NCI-H2107 (cell line): ENCODE measurements at places on chromosomes 4 and X.

GRCh38 chr4:122621016-122621507 lies at the start of gene IL21:
IL21 (minus strand) TSS chr4:122621066; CDS start chr4:122621011, 55 bp downstream.
- no peak for DNase-seq

- DNase-seq: no peak
Measured at GRCh38 chrX:50613846-50614245, 143.2 kb upstream of the DGKK start.

DNA sequence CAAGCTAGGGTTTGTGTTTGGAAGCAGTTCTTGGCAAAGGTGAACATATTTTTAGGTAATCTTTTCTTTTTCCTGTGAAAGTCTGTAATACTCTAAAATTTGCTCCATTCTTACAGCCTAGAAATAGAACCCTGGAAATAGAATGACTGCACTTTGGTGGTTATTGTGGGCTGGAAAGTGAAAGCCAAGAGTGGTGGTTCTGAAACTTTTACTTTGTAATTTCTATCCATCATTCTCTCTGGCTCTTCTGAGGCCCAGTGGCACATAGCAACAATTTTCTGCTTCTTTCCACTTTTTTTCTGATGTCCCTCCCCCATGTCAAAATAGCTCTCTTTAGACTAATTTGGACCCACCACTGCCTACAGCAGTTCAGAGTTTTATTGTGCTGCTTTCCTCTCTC lies 300.4 kb upstream of the RPS6KA3 start:
- no peak for DNase-seq

DNA sequence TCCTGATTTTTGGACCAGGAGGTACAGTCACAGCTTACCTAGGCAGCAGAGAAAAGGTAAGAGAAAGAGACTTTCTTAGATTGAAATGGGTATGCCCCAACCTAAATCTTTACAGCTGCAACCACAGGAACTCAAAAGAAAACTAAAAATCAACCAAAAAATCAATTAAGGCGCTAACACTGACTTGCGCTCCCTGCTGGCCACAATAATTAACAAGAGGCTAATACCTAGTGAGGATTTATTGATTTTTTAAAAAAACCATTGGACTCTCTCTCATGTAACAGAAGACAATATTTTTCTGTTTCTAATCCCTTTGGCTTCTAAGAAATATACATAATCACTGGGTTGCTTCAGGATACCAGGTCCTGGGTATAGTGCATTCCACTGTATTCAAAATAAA lies 153.9 kb upstream of the TENM3 start:
- DNase-seq: no peak

DNA sequence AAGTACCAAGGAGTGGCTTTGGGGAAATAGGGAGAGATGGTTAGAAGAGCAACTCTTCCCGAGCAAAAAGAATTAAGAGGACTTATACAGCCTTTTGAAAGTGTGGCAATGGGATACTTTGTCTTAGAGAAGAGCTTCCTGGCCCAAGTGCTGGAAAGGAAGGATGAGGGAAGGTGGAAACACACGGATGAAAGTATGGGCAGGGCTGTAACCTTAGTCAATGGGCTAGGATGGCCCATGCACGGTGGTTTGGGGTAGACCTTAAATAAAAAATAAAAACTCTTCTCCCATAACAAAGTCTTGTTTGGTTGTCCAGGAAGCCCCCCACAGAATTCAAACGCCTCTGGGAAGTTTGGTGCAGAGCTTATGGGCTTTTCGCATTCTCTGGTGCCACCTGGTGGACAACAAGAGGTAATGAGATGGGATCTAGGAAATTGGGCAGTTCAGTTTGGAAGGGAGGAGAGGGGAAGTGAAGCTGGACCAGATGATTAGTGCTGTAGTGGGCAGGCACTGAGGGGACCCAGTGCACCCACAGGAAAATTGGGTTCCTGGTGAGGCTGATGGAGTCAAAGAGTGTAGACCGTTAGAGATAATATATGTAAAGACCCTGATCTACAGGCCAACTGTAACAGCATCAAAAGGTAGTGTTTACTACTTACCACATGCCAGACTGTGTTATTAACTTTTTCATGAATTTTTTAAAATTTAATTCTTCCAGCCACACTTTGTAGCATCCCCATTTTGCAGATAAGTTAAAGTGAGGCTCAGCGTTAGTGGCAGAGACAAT lies 13.8 kb upstream of the ENOX2 start:
- peak; percentile 19 for DNase-seq

GRCh38 chr4:43550981-43551627 lies 658.6 kb downstream of the GRXCR1 start:
- no peak for DNase-seq

DNA sequence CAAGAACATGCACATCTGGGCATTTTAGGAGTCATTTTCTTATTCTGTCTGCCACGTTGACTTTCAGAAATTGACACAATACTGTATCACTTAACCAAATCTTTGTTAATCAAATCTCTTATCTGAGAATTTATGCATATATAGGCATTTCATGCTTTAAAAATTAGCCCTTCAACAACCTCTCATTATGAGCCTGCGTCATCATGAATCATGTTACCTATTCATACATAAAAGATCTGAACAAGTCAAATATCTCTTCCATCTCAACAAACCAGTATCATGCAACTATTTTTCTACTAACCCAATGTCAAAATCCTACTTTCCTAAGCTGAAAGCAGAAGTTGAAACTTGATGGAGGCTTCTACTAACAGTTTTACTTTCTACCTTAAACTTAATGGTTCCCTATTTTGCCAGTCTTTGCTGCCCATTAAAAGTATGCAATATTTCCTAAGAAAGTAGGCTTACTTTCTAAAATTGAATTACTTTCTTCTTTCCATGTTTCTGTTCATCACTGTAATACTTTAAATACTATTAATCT lies 1.8 kb downstream of the ADAM29 start:
- no peak for DNase-seq

GRCh38 chr4:170004651-170005295 lies 21.4 kb downstream of the MFAP3L start:
- no peak for DNase-seq

DNA sequence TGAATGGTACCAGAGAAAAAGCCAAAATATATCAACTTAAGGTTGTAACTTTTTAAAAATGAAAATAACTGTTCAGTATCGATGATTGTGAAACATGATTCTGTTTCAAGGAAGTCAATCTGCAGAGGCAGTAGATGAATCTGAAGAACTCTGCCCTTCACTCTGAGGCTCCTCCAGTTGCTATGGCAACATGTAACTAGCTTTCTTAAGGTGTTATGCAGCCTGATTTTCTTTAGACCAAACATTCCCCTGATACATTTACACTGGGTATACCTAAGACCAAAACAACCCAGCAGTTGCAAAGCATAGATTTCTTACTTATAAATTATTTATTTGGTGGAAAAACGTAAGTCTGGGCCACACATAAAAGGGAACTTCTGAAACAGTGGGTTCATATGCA lies 133.6 kb upstream of the RASGEF1B start:
- DNase-seq: no peak

- DNase-seq: no peak
Measured at GRCh38 chr4:89773805-89774204, 63.2 kb downstream of the SNCA start.

DNA sequence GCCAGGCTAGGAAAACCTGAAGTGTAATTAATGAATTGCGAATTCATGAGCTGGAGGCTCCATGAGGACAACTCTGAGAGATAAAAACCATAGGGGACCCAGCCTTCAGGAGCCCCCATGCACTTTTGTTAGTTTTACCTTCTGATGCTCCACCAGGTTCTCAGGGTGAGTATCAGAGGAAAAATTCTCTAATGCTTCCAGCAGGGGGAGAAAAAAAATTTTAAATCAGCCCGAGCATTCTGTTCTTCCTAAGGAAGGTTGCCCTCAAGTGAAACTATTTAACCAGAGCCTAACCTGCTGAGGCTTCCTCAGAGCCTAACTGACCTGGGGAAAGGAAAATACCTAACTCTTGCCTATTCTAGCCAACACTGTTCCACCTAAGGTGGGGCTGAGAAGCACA lies 552.6 kb downstream of the PPARGC1A start:
- DNase-seq: no peak

DNA sequence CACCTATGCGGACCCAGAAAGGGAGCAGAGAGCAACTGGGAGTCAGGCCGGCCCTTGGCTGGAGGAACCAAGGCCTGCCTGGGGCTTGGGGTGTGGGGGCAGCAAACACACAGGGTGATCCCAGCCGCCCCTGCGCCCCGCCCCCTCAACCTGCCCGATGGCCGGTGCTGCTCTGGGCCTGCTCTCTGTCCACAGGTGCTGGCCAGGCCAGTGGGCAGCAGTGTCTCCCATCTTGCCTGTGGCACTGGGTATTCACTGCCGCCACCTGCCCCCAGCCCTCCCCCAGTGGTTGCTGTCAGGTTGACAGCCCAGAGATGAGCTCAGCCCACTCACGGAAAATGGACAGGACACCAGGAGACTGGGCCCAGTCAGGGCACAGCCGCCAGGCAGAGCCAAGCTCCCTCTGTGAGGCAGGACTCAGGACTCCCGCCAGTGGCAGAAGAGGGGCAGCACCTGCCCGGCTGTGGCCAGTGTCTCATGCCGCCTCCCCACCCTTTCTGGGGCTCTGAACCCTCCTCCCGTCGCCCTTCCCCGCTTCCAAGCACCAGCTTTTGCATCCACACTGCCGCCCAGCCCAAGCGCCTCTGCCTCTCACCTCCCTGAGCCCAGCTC lies 4.7 kb downstream of the NKX1-1 start:
- DNase-seq: no peak

GRCh38 chrX:151830911-151831310 lies 81.8 kb upstream of the MAGEA4 start:
- no peak for DNase-seq

DNA sequence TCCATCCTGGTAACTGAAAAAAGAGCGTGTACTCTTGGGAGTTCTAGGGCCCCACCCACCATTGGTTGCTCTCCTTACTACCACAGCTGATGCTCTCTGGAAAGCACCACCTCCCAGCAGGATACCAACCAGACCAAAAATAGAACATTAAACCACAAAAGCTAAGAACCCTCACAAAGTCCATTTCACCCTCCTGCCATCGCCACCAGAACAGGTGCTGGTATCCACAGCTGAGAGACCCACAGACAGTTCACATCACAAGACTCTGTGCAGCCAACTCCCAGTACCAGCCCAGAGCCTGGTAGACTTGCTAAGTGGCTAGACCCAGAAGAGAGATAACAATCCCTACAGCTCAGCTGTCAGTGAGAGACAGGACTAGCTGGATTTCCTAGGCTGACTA lies 240.6 kb downstream of the PABPC4L start:
- DNase-seq: no peak

- no peak for DNase-seq
Measured at GRCh38 chr4:35972814-35973213, 271.5 kb downstream of the ARAP2 start.

DNA sequence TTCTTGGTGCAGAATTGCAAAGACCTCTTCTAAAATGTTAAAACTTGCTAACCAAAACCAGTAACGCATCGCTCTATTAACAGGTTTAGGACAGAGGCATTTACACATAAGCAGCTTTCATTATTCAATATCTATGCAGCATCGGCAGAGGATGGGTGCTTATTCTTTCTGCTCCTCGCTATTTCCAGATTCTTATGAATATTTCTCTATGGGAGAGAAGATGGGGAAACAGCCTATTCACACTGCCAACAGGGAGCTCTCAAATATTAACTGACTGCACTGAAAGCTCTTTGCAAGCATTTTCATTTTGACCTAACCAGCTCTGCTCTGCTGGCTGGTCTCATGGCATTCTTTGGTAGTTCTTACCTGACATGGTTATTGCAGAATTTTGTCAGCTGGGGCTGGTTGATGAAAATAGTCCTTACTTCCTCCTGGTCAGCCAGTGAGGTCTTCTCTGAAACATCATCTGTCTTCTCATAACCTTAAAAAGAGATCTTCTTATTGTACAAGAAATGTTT lies 30.2 kb downstream of the ATP8A1 start:
- DNase-seq: no peak

GRCh38 chr4:108247387-108248049 lies 78.8 kb upstream of the LEF1 start:
- peak; percentile 2 for DNase-seq

- DNase-seq: no peak
Measured at GRCh38 chrX:138849521-138849920, 138.0 kb upstream of the FGF13 start.

GRCh38 chr4:108024878-108025165 lies 35.1 kb downstream of the HADH start:
- no peak for DNase-seq

- no peak for DNase-seq
Measured at GRCh38 chrX:2677764-2678163, 13.3 kb upstream of the CD99 start.

GRCh38 chr4:38416450-38417014 lies 247.5 kb upstream of the KLF3 start:
- DNase-seq: no peak

GRCh38 chrX:136747003-136747986 lies 33.4 kb downstream of the ARHGEF6 start:
- no peak for DNase-seq

GRCh38 chr4:83574247-83574646 lies 38.3 kb downstream of the GPAT3 start:
- DNase-seq: no peak

DNA sequence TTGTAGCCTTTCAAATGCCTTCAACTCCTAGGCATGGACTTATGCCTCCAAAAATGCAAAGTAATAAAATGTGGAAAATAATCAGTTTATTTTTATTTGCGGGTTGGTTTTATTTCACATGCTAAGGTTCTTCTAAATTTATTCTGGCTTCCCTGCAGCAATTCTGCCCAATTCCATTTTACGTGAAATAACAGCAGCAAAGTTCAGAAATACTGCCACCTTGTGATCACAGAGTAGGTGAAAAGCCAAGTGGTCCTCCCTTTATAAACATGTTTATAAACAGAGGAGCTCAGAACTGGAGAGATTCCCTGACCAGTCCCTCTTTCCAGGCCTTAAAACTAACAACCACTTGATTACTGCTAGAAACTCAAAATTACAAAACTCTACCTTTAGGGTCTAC lies 14.7 kb upstream of the DCHS2 start:
- no peak for DNase-seq

- DNase-seq: no peak
Measured at GRCh38 chrX:30957753-30958152, 68.7 kb upstream of the TAB3 start.

GRCh38 chr4:74628852-74629620 lies 165.3 kb downstream of the BTC start:
- no peak for DNase-seq

DNA sequence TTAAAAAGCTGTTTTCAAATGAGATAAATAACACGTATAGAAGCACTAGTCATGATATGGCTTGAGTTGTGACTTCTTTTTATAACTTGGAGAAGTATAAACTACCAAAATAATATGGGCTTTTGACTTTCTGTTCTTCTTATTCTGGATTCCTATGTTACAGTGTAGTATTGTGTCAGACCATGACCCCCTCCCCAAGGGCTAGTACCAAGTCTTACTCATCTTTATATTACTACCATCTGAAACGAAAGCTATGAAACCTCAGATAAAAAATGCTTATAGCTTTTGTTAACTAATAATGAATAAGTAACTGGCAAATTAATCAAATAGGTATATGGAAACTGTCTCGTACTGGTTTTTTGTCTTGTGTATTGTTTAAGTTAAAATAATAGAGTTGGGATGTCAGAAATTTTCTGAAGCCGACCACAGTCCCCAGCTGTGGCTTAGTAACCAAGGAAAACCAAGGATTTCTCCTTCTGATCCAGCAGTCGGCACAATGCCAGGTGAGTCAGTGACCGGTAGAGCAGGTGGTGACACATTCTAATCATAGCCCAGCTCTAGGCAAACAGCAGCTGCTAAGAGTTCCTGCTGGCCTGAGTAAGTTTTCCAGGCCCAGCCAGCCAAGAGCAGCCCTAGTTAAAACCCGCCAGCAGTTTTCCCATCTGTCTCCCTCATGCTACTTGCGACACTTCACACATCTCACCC lies 163.3 kb upstream of the PRDX4 start:
- DNase-seq: peak; percentile 15

- no peak for DNase-seq
Measured at GRCh38 chr4:51855270-51855669, 12.3 kb downstream of the DCUN1D4 start.
